ENCODE measurements at places on chromosomes 2 and 18.

DNA sequence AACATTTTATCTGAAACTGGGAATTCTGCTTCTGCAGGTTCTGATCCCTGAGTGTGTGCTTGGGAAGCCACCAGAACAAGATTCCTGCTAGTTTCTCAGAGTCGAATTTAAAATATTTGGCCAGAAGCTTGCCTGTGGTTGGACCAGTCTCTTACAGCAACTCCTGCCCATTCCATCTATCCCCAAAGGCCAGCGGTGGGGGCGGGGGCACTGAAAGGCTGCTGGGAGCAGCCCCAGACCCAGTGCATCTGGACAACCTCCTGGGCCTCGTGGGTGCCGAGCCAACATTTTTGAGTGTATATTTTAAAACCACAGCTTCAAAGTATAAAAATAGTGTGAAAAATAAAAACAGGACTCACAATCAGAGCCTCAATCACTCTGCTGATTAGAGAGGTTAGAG lies 38.6 kb upstream of the ZFP36L2 start:
- no peak for DNase-seq

- no peak for DNase-seq
Measured at GRCh38 chr2:176003958-176004357, 1.9 kb upstream of the LNPK start.

GRCh38 chr2:223003191-223003590 lies 48.8 kb upstream of the KCNE4 start:
- DNase-seq: no peak

DNA sequence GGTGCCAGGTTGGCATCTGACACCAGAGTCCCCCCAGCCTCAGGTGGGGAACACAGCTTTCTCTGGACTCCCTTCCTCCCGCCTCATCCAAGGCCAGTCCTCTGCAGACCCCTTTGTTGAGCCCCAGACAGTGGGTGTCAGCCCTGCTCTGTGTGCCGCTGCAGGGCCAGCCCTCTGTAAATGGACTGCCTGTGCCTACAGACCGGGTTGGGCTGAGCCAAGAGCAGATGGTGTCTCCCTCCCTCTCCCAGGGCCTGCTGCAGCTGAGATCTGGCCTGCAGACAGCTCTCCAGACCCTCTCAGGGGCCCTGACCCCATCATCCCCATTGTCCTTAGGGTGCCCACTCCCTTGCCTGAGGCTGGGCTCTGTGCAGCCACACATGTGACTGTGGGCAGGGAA lies 160.8 kb downstream of the KLHL29 start:
- DNase-seq: no peak

DNA sequence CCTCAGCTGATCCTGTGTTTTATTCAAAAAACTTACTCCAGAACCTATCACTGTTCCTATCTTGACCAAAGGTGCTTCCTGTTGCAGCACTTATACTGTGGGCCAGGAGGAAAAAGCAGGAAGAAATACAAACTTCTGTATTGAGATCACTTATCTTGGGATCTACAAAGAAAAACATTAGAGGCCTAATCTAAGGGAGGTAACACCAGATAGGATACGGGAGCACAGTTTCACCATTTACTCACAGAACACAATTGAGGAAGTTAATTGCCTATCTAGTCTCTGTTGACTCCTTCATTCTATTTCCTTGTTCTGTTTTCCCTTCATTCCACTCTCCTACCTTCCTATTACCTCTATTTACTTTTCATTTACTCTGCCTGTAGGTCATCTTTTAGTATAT lies 287.2 kb upstream of the LINC00305 start:
- no peak for DNase-seq

DNA sequence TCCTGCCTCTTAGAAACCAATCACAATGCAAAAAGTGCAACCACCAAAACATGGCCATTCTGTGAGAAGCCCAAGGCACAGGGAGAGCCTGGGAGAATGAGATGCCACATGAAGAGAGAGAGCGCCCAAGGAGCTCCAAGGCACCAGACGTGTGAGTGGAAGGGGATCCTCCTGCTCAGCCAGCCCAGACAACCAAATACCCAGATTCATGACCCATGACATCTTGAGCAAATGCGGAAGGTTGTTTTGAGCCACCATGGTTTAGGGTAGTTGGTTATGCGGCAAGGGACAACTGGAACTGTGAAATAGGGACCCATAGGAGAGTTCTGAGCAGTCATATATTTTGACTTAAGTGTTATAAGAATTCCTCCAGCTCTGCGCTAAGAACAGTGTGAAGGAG lies 7.0 kb downstream of the AFF3 start:
- DNase-seq: no peak

GRCh38 chr2:124580263-124580662 lies 555.2 kb downstream of the CNTNAP5 start:
- no peak for DNase-seq

GRCh38 chr2:30545875-30546274 lies 98.8 kb downstream of the LCLAT1 start:
- DNase-seq: no peak

DNA sequence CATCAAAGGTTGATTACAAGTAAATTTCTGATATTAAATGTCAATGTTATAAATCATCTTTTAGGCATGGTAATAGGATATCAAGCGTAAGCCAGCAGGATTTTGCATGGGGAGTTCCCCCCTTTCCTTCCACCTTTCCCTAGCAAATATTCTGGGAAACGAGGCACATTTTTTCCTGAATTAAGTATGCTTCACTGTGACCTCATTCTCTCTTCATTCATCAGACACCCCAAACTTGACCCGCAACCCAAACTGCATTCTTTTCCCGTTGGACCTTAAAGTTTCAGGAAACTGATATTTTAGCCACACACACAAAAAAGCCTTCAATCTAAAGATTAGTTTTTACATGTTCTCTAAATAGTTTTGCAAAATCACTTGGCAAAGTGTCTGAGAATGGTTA lies 214.5 kb upstream of the CTAGE1 start:
- DNase-seq: no peak

- DNase-seq: no peak
Measured at GRCh38 chr2:8076448-8077342, 605.2 kb upstream of the ID2 start.

DNA sequence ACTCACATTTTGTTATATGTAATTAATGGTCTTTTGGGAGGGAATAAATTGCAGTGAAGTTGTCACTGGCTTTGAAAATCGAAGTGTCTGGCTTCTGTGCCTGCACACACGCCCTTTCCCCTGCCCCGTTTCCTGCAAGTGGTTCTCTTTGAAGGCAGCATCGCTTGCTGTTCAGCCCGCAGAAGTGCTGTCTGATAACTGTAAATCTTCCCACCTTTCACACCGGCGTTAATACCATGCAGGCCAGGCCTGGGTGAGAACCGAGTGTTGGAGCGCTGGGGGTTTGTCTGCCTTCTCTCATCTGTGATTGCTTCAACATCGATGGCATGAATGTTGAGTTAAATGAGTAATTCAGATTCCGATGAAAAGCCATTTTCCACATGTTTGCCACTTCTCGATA lies 37.9 kb upstream of the RPL31 start:
- DNase-seq: no peak

GRCh38 chr18:54777118-54777791 lies 51.0 kb upstream of the RAB27B start:
- no peak for DNase-seq

DNA sequence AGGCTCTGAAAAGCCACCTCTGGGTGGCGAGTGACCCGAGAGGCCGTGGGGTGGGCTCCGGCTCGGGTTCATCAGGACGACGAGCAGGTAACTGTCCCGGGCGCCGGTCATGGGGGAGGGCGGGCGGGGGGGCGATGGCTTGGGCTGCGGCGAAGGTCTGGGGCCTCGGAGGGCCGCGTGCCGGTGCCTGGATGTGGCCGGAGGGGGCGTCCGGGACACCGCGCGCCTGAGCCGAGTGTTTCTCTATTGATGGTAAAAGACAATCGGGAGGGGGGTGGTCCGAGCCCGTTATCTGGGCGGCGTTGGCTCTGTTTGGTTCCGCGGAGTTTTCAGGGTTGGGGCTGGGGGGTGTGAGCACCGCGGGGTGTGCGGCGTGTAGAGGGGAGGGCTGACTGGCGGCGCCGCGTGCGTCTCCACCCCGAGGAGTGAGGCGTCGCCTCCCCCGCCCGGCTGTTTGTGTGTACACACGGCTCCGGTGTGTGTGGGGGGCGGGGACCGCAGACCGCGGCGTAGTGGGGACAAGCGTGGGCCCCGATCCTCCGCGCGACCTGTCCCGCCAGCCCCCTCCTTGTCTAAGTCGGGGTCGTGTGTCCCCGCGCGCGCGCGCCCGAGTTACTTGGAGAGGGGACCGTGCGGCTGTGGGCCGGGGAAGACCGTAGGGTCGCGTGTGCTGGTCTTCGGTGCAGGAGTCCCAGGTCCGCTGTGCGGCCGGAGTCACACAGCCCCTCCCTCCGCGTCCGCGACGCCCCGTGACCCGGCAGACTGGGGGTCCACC lies 1.6 kb downstream of the CTIF start:
- DNase-seq: no peak

GRCh38 chr2:16933355-16933754 lies 267.7 kb upstream of the CYRIA start:
- no peak for DNase-seq

DNA sequence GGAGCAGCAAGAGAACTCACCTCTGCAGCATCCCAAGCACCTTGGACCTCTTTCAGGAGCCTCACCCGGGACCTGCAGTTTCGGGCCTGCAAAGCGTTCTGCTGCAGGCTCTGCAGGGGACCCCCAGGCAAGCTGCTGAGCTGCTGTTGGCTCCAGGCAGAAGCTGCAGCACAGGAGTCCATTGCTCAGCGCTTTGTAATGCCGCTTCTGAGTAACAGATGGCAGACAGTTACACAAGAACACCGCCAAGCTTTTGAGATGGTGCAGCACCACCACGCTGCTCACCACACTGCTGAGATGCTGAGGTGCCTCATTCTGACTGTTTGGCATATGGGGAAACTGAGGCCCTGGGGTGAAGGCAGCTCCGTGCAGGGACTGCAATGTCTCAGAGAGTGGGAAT lies 1.9 kb upstream of the GALNT14 start:
- DNase-seq: no peak

DNA sequence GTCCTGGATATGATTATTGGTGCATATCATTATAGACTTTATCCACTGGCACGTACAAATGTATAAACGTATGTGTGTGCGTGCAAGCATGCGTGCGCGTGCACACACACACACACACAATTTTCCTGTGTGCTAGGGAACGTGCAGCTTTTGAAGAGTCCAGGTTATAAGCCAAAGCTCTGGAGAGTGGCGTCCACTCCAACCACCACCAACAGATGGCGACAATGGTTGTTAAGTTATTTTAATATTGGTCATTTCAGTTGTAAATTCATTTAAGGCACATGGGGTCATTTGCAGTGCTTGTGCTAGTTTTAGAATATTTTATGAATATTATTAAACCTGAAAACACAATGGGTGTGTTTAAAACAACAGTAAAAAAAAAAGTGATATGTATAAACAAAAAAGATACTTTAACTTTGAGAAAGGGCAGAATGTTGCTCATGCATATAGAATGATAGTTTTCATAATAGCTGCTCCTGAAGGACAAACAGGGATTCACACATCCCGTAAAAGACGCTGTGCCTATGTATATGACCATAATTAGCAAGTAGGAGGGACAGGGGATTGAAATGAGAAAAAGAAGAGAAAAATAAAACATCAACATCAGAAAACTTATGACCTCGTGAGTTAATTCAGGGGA lies 124.2 kb upstream of the ITGB6 start:
- no peak for DNase-seq

GRCh38 chr2:18903750-18904149 lies 314.4 kb upstream of the NT5C1B start:
- DNase-seq: no peak

DNA sequence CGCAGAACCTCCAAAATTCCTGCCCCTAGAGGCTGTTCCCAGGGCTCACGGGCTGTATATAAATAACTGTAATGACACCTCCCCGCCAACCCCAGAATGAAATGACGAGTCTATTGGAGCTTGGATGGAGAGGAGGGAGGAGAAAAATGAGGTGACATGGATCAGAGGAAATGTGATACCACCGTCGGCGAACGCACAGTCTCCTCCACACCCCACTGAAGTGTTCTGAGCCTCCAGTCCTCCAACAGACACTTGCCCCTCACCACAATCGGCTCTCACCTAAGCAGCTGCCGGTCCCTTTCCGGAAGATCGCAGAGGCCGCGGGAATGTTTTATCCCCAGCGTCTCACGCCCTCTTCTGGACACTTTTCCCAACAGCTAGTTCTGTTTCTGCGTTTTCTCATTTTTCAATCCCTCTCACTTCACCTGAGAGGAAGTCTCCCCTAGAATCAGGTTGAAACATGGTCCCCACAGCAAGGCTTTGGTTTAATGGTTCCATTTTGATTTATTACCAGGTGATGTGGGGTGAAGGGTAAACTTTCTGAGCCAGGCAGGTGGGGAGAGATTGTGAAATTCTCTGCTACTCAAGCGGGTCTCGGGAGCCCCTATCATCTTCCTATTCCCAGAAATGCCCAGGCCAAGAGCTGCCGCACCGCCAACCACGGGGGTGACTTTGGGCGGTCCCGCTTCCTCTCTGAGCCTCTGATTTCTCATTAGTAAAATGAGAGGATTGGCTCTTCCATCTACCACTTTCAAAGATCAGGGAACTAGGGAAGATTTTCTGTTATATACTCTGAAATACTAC lies 9.1 kb upstream of the MYO5B start:
- DNase-seq: no peak

DNA sequence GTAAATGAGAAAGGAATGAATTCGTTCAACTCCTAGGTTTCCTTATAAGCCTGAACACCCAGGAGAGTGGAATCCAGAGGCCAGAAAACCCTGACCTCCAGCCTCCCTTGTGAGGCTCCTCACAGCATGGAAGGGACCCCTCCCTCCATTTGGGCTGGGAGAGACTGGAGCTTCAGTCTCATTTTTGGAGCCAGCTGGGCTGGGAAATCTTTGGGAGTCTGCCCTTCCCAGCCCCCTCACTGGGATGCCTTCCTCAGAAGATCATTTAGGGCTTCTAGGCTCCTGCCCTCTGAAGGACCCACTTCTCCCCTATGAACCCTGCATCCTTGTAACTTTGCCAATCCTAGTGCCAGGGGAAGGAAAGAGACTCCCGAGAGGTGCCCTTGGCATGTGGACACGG lies 346.1 kb downstream of the CYP26B1 start:
- DNase-seq: no peak

GRCh38 chr2:14530506-14530905 lies 102.0 kb upstream of the LRATD1 start:
- DNase-seq: no peak

- no peak for DNase-seq
Measured at GRCh38 chr2:182941919-182942318, 75.5 kb upstream of the FRZB start.

All from stimulated activated CD8-positive, alpha-beta memory T cell treated with anti-CD3 and anti-CD28 coated beads, Interleukin-7, amount 100 ng/mL, for 1 hour (primary cell).